ENCODE measurements at places on chromosomes 12 and 14.
A peak's percentile ranks its signal among the peaks of the same experiment; 100 is the strongest.

- DNase-seq = no peak
These were observed 169.7 kb downstream of the KCNA5 start for GRCh38 chr12:5213336-5213735.

DNA sequence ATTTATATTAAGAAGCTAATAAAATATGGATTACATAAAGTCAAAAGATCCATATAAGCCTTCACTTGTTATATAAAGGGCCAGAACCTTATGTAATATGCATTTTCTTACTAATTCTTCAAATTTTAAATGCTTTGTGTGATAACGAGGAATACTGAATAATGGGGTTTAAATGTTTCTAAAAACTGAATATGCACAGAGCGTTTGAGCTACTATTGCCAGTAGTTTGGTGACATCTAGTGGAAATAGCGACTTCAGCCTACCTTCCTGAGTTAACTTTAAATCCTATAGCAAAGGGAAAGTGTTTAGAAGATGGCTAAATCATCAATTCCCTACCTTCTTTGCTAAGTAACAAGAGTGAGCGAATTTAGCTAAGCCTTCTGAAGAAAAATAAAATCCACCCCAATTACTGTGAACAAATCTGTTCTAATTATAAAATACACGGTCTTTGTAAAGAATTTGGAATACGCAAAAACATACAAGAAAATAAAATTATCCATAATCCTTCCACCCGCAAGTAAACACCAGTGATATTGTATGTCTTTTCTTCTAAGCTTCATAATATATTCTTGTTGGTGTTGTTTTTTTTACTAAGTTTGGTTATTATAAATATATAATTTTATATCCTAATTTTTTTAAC is 115.5 kb upstream of the G2E3 start:
- no peak for DNase-seq

GRCh38 chr12:32595251-32595650 is 83.8 kb upstream of the DNM1L start:
- no peak for DNase-seq

GRCh38 chr14:103880348-103881267 is 33.2 kb upstream of the PPP1R13B start:
- peak; percentile 68 for DNase-seq

GRCh38 chr14:23021434-23021833 is 11.5 kb upstream of the C14orf93 start:
- DNase-seq = no peak

- DNase-seq = no peak
These were observed 2.1 kb upstream of the AKAP5 start for GRCh38 chr14:64463195-64463594.

DNA sequence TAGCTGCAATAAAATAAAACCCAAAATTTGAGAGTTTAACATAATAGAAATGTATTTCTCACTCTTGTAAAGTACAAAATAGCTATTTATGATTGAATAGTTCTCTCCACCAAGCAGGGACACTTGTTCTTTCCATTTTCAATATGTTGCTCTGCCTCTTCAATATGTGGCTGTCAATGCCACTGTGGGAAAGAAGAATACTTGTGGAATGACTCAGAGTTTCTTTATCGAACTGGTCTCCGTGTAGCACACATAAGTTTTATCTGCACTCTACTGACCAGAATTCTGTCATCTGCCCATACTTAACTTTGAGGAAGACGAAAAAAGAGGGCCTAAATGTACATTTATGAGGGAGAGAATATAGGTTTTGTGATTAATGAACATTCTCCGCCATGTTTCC is 256.9 kb downstream of the ATXN7L3B start:
- DNase-seq = no peak

- no peak for DNase-seq
These were observed 11.2 kb downstream of the AHNAK2 start for GRCh38 chr14:104966981-104967385.

GRCh38 chr12:131356485-131357184 is 354.3 kb upstream of the SFSWAP start:
- no peak for DNase-seq

DNA sequence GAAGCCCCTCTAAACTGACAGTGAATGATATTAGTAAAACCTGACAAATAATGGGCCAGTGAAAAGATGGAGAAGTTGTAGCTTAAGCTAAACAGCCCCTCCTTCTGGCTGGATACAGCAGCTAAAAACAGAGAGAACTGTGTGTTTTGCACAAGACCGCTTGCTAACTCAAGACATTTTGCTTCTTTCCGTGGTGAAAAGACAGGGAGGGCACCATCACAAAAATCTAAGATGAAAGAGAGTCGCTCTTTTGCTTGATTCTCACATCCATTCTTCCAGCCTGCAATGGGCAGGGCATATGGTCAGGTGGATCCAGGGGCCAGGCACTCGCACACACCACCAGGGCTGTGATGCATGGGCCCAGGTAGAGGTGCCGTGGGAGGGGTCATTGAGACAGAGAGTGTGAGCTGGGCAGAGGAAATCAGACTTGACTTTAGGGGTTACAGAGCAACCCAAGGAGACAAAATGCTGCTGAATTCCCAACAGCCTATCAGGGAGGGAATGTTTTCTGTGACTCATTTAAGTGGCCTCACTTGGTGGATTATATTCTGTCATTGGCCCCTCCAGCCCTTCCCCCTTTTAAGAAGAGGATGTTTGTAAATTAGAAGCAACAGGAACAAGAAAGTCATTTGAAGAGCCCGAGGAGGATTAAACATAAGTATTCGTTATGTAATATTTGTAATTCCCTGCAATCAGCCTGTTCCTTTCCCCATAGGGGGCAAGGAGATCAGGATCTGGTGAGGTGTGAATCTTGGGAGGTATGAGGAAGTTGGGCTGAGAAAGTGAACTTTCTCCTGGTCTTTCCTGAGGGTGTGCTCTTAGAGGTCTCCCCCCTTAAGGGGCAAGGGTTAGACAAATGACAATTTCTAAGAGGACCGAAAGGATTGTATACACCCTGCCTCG is 12.3 kb downstream of the EMP1 start:
- DNase-seq = peak; percentile 37

GRCh38 chr12:41521872-41522379 is 333.8 kb downstream of the PDZRN4 start:
- no peak for DNase-seq

DNA sequence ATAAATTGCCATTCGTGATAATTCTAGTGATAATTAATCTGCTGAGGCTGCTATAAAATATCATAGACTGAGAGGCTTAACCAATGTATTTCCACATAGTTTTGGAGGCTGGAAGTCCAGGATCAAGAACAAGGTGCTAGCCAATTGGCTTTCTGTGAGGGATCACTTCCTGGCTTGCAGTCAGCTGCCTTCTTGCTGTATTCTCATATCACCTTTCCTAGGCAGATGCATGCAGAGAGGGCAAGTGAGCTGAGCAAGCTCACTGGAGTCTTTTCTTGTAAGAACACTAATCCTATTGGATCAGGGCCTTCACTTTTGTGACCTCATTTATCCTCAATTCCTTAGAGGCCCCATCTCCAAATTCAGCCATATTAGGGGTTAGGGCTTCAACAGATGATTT is 640.7 kb downstream of the DIO2 start:
- DNase-seq = no peak

DNA sequence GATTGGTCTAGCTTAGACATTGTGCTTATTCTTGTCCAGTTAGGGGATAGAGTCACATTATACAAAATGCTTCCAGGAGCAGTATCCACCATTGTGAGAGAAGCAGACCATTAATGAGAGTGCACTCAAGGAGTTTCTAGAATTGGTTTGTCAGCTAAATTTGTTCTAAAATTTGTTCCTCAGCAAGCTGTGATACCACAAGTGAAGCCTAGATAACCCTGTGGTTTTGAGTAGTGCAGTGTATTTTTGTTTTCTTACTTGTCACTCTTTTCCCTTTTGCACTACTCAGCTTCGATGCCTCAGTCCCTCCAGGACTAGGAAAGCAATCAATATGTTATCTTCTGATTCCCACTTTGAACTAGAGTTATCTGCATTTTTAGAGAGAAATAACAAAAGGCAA is 42.5 kb upstream of the AKAP6 start:
- no peak for DNase-seq

DNA sequence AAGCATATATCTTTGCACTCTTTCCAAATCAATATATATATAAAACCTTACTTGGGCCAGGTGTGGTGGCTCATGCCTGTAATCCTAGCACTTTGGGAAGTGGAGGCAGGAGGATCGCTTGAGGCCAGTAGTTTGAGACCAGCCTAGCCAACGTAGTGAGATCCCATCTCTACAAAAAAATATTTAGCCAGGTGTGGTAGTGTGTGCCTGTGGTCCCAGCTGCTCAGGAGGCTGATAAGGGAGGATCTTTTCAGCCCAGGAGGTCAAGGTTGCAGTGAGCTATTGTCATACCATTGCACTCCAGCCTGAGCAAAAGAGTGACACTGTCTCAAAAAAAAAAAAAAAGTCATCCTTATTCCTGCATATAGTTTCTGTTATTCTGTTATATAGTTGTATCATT is 14.4 kb downstream of the OS9 start:
- DNase-seq = no peak

DNA sequence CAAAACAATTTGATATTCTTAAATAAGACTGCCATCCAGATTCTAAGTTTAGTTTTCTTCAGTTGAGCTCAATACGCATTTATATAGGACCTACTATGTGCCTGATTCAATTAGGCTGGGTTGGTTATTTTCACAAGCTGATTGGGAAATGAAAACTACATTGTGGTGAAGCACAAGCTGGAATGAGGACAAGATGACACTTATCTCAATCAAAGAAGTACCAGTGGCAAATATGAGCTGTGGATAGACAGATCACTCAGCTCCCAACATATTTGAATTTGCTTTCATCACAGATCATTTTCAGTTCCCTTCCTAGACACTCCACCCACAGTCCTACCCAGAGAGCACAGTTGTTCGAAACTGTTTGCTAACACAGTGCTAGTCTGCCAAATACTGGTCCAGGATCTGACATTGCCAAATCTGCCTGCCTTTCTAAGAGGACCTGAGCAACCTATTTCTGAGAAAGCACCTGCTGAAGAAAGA is 74.7 kb downstream of the LLPH start:
- DNase-seq = no peak

DNA sequence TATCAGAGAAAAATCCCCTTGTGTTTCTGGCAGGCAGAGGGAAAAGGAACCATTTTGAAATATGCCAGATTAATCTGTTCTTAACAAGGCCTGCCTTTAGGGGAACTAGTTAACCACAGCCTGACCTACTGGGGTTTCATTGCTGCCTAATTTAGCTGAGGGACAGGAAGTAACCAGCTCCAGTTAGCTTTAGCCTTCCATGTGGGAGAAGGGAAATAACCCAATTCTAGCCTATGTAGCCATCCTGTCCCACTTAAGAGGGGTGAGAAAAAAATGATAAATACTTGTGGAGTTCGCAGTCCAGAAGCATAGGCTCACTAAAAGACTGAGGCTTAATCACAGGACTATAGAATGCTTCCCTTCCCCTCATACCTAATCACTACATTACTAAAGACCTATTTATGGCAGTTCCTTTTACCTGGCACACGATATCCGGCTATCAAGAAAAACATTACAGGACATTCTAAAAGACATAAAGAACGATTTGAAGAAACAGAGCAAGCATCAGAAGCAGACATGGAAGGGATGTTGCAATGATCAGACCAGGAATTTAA is 22.8 kb downstream of the COX8C start:
- DNase-seq = no peak

DNA sequence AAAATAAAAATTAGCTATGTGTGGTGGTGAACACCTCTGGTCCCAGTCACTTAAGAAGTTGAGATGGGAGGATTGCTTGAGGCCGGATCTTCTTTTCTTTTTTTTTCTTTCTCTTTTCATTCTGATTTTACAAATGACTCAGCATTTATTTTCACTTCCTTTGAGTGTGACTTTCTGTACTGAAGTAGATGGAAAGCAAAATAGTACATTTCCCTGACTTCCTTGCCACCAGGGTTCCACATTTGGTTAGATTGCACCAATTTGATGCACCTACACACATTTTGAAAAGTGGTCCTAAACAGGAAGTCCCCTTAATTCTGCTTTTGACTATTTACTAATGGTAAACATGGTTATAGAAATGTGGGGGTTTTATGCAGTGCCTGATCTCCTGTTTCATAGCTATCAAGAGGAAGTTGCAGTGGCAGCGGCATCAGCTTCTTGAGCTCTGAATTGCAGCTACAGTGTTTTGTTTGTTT is 13.0 kb upstream of the LEMD3 start:
- DNase-seq = no peak

DNA sequence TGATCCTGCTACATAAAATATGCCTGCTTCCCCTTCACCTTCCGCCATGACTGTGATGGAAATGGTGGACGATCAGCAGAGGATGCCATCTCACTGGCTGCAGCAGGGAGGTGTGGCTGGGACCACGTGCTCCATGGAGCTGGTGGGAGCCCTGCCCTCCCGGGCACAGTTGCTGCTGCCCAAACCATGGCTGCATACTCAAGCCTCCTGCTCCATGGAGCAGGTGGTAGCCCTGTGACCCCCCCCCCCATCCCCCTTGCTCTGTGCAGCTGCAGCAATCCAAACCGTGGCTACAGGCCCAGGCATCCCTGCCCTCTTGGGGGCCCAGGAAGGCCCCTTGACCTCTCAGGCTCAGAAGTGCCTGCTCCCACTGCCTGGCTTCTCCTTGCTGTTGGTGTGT is 597.5 kb upstream of the LMO3 start:
- no peak for DNase-seq
